ENCODE measurements at places on chromosomes 3 and 15.

DNA sequence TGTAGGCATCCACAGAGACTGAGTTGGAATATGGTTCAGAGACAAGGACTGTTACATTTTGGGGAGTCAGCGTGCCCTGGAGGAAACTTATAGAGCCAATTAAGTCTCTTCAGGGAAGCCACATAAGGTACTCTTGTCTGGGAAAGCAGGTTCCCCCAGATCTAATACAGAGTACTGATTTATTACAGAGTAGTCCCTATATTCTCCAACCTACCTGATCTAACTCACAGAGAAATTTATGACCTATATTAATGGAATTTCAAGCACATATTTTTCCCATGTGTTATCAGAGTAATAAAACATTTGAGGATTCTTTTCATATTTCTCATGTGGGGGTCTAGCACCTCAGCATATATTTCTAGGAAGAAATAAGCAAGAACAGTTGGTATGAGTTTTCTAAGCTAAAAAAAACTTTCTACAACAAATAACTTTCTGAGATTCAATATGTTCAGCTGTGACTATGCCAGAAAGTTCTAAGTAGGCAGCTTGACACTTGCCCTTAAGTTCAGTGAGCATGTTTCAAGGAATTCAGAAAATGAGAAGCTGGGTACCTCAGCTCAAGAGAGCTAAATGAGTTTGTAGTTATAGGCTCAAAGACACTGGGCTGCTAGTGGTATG is 75.3 kb upstream of the COL8A1 start:
- DNase-seq = no peak

DNA sequence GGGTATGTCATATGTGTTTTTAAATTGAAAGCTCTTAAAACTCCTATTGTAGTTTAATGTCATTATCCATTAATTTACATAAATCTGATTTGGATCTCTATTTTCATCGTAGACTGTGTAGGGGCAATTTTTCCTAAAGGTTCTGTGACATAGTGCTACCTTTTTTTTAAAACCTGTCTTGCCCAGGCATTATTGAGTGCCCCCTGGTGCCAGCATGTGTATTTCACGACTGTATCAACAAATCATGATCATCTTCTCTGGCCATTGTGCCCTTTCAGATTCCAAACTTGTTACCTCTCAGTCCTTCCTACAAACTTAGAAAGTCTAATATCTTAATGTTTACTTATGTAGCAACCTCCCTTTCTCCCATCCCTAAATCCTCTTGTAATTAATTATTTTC is 97.2 kb upstream of the FLNB start:
- DNase-seq = no peak

DNA sequence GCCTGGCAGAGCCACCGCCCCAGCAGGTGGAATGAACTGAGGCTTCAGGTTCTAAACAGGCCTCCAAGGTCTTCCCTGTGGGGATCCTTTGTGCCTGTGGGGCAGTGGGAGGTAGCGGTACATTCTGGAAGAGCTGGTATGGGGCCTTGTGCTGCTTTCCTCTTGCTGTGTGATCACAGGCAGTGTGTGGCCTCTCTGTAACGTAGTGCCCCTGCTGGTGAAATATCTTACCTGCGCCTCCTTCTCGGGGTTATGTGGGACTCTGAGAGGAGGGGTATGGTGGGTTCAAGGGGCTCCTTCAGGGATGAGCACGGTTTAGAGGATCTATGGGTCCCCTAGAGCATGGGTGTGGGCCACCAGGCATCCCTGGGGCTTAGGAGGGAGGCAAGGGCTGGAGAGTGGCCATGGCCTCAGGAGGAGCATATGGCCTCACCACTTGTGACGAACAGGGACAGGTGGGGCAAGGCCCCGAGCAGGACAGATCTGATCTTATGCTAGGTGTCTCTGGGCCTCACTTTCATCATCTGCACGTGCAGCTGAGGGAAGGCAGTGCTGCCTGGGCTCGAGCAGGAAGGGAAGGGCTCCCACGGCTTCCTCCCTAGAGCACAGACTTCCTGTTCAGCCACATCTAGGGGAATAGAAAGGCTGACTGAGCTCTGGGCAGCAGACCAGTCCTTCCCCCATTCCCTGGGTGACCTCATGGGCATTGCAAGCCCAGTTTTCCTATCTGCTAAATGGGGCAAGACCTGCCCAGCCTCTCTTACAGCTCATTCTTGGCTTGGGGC is 1.9 kb upstream of the ALS2CL start:
- DNase-seq = no peak

DNA sequence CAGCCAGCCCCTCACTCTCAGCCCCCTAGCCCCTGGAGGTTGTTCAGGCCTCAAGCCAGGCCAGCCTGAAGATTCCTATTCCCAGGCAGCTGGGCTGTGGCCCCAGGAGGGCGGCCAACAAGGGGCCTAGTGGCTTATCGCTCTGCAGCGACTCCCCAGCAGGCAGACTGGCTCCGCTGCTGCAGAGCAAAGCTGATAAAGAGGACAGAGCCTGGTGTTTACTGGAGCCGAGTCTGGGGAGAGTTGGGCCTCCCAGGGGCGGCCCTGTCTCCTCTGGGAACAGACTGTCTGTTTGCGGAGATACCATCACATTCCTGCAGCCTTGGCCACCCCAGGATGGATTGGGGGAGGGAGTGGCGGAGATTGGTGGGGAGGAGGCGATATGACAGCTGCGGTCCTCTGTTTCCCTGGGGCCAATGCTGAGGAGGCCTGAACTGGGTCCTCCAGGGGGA is 22.4 kb upstream of the SMAD6 start:
- no peak for DNase-seq

- no peak for DNase-seq
Measured at GRCh38 chr3:166444756-166445155, 607.5 kb upstream of the BCHE start.

- DNase-seq = no peak
Measured at GRCh38 chr3:181823716-181824115, 112.0 kb downstream of the SOX2 start.

- no peak for DNase-seq
Measured at GRCh38 chr15:92092289-92093105, 239.0 kb downstream of the SLCO3A1 start.

Measured in AG20443 (cell line).